CD4-positive, alpha-beta T cell treated with Interleukin-15 for 1 hour (primary cell): ENCODE measurements at places on chromosomes 4 and X.

- DNase-seq, result peak; percentile 91
These were observed 48.1 kb upstream of the FAM9C start for GRCh38 chrX:13092455-13092941.

DNA sequence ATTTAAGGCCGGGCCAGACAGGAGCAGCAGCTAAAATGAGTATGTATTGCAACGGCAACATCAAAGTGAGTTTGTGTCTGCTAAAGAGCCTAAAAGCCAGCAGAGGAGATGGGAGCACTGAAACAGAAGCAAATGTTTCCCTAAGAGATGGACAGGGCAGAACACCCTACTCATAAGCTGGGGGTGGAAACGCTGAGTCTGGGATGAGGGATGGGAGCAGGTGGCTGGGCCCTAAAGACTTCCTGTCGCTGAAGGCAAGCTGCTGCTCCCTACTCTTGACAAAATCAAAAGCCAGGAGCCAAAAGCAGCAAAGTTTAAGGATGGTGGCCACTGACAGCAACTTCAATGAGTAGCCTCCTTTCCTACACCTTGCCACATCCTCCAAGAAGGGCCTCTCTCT, 40.6 kb upstream of the NAP1L5 start:
- DNase-seq, result no peak

- no peak for DNase-seq
These were observed 956.9 kb upstream of the NDST4 start for GRCh38 chr4:116070283-116070682.

GRCh38 chr4:83548151-83548905, 12.4 kb downstream of the GPAT3 start:
- DNase-seq, result peak; percentile 74

DNA sequence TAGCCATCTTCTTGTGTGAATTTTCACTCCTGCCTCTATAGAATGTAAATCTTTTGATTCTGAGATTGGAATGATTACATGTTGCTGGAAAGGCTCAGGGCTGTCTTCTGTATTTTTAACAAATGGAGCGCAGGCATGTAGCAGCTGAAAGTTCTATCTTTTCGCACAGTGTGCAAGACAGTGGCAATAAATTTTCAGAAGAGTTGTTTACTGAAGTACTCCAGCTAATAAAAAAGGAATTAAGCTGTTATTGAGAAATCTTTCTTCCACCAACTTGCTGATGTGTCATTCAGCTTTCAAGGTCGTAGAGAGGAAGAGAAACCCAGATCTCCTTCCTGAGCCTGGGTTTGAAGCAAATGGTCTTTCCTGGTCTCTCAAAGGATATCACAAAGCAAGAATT, 122.0 kb upstream of the PUDP start:
- DNase-seq, result no peak

DNA sequence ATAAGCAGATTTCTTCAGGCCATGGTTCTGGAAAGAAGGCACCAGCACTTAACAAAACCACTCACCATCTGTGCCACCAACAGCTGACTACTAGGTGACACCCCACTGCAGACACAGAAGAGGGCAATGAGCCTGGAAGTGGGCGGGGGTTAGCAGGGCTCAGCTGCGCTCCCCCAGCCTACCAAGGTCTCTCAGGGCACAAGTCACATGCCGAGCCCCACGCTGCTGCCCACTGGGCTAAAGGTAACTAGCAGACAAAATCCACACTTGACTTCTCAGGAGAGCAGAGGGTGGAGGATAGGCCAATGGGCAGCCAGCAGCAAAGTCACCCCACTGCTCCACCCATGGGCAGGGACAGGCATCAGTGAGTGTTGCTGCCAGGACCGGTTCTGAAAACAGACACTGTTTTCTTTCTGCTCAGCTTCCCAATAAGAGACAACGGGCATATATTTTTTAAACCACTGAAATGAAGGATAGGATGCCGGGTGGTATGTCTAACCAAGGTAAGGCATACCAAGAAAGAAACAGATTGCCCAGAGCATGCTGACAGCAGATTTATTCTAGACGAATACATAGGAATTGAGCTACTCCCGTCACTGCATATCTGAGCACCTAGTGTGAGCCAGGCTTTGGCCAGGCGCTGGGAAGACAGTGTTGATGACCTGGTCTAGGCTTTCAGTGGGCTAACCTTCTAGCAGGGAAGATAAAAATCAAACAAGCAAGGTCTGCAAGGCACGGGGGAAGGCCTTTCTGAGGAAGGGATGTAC, 20.1 kb downstream of the ACSL1 start:
- DNase-seq, result peak; percentile 47

- DNase-seq, result no peak
These were observed 645.9 kb downstream of the FSTL5 start for GRCh38 chr4:161517941-161518340.

DNA sequence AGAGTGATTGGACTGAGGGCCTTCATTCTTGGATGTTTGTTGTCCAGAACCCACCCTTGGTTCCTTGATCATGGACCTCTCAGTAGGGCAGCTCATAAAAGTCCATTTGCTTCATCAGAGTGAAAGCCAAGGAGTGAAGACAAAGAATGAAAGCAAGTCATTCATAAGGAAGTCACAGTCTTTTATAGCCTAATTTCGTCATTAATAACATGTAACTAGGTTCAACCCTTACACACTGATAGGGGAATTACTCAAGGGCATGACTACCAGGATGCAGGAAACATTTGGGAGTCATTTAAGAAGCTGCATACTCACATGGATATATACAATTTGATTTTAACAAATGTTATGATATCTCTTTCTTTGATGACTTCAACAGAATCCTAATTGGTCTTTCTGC, 95.2 kb downstream of the RPA4 start:
- DNase-seq, result no peak

DNA sequence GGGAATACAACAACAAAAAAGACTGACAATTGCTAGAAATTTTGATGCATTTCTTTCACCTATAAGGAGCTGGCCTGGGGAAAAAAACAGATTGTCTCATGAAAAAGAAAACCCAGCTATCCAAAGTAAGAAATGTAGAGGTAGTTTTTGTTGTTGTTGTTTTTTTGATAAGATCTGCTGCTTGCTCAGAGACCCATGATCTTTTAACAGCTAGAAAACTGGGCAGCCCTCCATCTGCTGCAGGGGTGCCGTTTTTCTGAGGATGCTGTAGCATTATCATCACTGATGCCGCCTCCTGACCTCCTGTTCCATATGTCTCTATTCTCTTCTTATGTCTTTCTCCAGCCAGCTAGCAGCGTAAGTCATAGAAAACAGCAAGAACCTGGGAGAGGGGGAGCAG, 98.3 kb downstream of the BMPR1B start:
- no peak for DNase-seq
